Stimulated activated CD8-positive, alpha-beta memory T cell treated with anti-CD3 and anti-CD28 coated beads, Interleukin-4, amount 100 ng/mL, for 1 hour (primary cell): ENCODE measurements at places on chromosomes 5 and 9.

DNA sequence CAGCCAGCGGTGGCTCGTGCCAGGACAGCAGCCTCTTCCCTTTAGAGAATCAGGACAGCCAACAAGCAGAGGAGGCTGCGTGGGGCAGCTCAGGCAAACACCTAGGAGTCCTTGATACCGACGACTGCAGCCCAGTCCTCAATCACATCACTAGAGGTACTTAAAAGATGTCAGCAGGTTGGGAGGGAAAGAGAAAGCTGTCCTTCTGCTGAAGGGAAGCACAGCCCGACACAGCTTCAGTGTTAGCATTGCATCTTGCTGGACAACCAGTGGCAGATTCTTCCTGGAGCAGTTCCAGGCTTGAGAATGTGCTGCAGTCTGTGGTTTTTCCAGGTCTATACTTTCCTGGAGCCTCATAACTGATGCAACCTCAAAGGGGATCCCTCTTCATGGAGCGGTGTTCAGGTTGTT is 230.5 kb downstream of the SYK start:
- no peak for DNase-seq

GRCh38 chr9:38019731-38020130 is 49.3 kb downstream of the SHB start:
- no peak for DNase-seq

- no peak for DNase-seq
Observed at GRCh38 chr9:33661176-33661575, 134.2 kb upstream of the PRSS3 start.

GRCh38 chr9:93119953-93120845 is 13.9 kb downstream of the NINJ1 start:
- no peak for DNase-seq

GRCh38 chr9:95857124-95857523 is 18.4 kb upstream of the ERCC6L2 start:
- no peak for DNase-seq

DNA sequence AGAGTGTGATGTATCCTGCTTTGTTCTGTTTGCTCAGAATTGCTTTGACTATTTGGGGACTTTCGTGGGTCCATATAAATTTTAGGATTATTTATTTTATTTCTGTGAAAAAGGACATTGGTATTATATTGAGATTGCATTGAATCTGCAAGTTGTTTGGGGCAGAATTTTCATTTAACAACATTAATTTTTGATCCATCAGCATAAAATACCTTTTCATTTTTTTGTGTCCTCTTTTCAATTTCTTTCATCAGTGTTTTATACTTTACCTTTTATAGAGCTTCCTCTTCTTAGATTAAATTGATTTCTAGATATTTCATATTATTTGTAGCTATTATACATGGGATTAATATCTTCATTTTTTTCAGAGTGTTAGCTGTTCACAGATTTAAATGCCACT is 40.8 kb upstream of the FBXL7 start:
- no peak for DNase-seq

DNA sequence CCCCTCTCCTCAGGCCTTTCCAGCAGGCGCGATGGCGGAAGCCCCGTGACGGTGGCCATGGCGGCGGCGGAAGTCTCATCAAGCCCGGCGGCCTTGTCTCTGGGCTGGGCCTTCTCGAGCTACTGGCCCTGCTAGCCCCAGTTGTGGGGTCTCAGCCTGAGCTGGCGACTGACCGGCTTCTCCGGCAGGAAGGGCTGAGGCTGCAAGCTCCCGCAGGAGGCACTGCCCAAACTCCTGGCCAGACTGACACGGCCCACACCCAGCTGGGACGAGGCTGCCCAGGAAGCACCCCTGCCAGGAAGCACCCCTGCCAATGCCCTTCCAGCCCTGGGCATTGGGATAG is 88.5 kb upstream of the ANKH start:
- no peak for DNase-seq

DNA sequence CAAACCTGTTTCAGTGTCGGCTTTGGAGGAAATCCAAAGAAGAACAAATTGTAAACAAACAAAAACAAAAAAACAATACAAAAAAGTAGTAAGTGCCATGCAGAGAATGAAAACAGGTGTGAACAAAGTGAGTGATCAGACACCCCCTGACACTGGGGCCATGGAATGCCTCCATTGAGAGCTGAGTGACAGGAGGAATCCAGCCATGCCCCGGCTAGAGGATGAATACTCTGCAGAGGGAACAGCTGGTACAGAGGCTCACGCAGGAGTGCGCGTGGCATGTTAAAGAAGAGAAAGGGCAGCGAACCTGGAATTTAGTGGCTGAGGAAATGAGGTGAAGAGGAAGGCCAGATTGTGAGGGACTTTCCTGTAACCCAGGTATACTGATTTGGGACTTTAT is 15.5 kb upstream of the CCNJL start:
- no peak for DNase-seq

GRCh38 chr5:33445798-33446197 is 5.0 kb downstream of the TARS1 start:
- no peak for DNase-seq

DNA sequence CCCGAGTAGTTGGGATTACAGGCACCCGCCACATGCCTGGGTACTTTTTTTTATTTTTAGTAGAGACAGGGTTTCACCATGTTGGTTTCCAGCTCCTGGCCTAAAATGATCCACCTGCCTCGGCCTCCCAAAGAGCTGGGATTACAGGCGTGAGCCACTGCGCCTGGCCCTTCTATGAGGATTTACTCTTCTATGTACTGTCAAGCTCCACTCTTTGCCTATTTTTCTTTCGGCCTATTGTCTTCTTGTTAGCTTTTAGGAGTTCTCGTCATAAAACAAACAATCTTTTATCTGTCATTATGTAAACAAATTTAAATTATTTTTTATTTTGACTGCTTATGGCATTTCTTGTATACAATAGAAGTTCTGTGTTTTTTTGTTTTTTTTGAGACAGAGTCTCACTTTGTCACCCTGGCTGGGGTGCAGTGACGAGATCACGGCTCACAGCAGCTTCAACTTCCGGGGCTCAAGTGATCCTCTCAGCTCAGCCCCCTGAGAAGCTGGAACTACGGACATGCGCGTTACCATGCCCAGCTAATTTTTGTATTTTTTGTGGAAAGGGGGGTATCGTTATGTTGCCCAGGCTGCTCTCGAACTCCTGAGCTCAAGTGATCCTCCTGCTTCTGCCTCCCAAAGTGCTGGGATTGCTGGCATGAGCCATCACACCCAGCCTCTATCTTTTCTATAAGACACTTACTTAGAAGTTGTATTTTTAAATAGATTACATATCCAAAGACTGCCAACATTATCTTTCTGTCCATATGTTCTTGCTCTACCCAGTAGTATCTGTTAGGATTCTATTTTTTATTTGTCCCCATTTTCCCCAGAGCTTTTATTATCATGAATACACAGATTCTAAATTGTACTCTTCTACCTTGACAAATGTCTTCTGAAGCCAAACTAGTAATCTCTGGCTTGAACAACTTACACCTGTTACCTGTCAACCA is 29.2 kb downstream of the CSNK1A1 start:
- DNase-seq, result no peak

DNA sequence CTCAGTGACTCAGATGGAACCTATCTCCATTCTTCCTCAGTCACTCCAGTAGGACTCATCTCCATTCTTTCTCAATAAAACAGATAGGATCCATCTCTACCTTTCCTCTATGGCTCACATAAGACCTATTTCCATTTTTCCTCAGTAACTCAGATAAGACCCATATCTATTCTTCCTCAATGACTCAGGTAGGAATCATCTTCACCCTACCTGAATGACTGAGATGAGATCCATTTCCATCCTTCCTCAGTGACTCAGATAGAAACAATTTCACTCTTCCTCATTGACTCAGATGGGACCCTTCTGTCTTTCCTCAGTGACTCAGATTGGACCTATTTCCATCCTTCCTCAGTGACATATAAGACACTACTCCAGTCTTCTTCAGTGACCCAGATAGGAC is 165.1 kb downstream of the FBXO4 start:
- no peak for DNase-seq

DNA sequence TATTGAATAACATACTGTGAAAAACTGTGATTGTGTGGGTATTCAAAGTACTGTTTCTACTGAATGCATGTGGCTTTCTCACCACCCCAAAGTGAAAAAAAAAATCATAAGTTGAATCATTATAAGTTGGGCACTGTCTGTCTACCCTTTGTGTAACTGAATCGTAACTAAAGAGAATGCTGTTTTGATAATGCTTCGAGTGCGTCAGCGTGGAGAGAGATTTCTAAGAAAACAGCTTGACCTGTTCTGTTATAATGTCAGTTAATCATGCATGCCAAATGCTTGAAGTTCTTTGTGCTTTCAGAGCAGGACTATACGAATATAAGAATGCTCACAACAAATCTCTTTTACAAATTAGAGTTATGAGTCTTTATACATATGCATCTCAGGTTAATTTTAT is 148.8 kb upstream of the SGCD start:
- no peak for DNase-seq

- no peak for DNase-seq
Observed at GRCh38 chr5:133399247-133399891, 213.0 kb downstream of the FSTL4 start.

- no peak for DNase-seq
Observed at GRCh38 chr5:180340856-180341255, 12.3 kb downstream of the GFPT2 start.

DNA sequence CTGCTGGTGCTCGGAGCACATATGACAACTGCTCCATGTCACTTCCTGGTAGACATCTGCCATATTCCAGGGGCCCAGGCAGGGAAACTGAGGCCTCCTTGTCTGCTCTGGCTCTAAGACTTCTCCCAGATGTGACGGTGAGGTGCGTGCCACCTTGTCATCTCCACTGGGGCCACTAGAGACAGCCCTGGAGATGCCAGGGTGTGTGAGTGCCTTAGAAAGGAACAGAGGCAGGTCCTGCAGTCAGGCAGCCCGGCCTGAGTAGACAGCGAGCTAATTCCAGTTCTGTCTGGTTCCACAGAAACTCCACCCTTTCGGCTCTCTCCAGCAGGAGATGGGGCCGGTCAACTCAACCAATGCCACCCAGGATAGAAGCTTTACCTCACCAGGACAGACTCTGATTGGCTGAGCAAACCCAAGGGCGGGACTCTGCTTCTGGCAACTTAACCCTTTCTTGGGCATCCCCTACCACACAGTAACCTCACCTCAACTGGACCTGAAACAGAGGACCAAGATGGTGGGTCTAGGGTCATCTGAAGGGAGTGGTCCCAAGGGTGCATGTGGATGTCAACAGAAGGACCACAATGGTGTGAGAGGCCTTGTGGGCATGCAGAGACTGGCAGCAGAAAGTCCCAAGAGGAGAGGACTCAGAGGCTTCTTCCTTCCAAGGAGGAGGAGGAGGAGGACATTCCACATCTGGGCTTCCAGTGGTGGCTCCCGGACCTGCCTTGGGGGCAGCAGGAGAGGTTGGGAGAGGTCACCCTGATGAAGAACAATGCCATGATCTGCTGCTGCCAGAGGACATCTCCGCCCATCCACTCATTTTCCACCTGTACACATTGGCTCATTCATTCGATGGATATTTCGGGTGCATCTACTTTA is 77.7 kb downstream of the RGS3 start:
- DNase-seq, result no peak

GRCh38 chr9:120484162-120484561 is 95.8 kb downstream of the CDK5RAP2 start:
- DNase-seq, result no peak

- DNase-seq, result no peak
Observed at GRCh38 chr5:90201923-90202322, 207.6 kb downstream of the CETN3 start.

DNA sequence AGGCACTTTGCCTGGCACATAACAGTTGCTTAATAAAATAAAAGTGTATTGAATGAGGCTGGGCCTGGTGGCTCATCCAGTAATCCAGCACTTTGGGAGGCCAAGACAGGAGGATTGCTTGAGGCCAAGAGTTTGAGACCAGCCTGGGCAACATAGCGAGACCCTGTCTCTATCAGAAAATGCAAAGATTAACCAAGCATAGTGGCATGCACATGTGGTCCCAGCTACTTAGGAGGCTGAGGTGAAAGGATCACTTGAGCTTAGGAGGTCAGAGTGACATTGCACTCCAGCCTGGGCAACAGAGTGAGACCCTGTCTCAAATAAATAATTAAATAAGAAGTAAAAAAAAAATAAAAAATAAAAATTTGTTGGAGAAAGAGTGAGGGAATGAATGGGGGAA is 21.2 kb downstream of the TNFAIP8 start:
- DNase-seq, result no peak

- no peak for DNase-seq
Observed at GRCh38 chr5:135264451-135265440, 134.3 kb downstream of the MACROH2A1 start.

- DNase-seq, result no peak
Observed at GRCh38 chr5:160545832-160546231, 124.2 kb downstream of the PTTG1 start.

- DNase-seq, result no peak
Observed at GRCh38 chr5:142735323-142736246, 34.6 kb upstream of the ARHGAP26 start.

- no peak for DNase-seq
Observed at GRCh38 chr5:56837381-56837780, 22.0 kb downstream of the MAP3K1 start.

GRCh38 chr5:15284706-15285105 is 215.3 kb upstream of the FBXL7 start:
- DNase-seq, result no peak

DNA sequence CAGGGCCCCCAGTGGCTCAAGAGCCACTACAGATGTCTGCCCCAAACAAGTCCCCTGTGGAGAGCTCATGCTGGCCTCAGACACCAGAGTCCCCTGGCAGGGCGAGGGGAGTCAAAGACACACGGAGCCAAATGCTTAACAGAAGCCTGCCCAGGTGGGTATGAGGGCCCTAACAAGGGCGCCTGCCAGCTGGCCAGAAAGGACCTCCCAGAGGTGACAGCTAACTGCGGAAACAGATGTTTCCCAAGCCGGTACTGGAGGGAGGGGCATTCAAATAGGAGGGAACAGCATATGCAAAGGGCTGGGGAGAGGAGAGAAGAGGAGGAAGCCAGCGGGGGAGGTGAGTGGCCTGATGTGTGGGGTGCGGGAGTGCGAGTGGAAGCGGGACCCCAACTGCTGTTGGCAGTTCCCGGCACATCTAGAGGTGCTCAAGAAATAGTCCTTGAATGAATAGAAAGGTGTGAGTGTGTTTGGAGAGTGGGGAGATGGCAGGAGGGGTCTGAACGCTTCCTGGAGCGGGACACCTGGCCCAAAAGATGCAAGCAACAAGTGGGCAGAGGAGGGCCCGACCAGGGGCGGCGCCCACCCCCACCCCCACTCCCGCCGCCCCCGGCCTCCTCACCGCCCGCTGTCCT is 824 bp downstream of the MXD3 start:
- DNase-seq, result no peak

DNA sequence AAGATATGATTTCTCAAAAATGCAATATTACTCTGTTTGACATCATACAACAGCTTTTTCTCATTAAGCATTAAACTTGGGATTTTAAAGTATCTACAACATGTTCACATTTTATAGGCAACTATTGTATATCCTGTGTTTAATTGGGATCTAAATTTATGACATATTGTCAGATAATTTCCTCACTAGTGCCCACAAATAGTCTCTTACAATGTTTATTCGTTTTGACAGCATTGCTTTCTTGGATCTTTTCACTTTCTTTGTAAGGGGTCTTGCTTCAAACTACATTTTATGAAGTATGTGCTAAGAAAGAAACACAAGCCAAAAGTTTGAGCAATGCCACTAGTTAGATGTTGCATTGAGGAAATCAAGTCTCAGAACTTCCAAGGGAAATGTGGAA is 285.1 kb downstream of the TMEM167A start:
- no peak for DNase-seq

- no peak for DNase-seq
Observed at GRCh38 chr9:101711330-101711941, 27.0 kb downstream of the GRIN3A start.
